Right atrium auricular region (tissue), 2 donors: ENCODE measurements at places on chromosomes 2 and 18.

DNA sequence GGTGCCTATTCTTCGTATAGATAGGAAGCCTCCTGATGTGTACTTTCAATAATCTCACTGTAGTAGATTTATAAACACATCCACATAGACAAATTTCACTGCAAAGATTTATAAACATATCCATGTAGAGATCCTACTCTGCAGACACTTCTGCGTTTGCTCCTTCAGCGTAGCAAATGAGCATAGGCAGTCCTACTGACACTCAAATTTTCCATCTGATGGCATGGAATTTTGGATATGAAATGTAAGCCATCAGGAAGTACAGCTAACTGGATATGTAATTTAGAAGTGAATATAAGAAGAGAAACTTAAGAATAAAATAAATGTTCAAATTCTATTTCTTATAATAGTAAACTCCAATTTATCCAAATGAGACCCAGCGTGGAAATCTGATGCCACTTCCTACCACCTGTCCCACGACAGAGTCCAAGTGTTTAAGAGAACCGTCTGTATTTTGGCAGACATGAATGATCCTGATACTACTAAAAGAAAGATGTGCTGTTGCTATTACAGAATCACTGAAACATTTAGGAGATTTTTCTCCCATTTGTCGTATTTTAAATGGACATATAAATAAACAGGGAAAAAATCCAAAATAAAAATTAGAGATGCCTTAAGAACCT, 86.0 kb downstream of the DTNA start:
- no peak for DNase-seq

DNA sequence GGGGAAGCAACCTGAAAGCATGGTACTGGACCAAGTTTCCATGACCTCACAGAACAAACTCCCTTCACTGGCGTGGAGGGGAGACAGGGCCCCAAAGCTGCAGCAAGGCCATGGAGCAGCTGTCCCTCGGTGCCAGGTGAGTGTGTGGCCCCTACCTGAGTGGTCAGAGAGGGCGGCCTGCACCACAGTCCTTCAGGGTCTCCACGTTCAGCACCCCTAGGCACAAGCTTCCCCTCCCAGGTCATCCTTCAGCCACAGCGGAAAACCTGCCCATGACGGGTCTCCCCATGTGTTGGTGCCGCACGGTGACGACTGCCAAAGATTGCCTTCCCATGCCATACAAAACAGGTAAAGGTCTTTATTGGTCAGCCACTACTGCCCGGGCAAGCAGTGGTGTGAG, 201.6 kb downstream of the MGAT5 start:
- no peak for DNase-seq

GRCh38 chr2:42796427-42797248, 4.3 kb upstream of the HAAO start:
- DNase-seq: no peak

- no peak for DNase-seq
Observed at GRCh38 chr2:164760179-164760578, 81.4 kb downstream of the COBLL1 start.

- peak; percentile 81 for DNase-seq
Observed at GRCh38 chr2:24083567-24084385, 858 bp downstream of the TP53I3 start.

DNA sequence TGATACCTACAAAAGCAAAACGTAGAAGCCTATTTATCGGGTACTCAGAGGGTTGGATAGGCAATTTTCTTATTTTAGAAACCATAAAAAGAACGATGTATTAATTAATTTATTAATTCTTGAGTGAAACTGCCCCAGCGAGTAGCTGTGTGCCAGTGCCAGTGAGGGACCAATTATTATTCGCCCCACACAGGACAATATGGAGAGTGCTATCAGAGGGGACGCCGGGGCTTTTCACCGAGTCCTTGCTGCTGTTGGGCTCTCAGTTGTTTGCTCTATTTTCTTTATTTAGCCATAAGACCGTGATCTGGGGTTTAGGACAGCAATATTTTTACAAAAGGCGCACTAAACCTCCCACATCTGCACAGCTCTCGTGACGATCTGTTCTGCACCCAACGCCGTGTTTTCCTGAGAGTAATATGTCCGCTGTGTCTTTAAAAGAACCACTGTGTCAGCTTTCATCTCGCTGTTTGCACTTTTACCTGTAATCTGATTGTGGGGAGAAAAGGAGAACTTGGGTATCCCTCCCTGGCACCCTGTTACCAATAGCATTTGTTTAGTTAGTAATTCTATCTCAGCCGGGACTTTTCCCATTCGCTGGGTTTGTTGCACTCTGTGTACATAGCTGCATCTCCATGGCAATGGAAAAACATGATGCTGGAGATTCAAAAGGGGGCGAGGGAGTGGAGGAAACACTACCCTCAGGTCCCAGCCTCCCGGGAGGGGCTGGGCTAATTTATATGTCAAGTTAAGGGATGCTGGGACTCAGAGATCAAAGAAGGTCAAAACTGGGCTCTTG, 30.1 kb upstream of the ZNF516 start:
- DNase-seq: no peak

GRCh38 chr2:151237422-151238025, 24.1 kb downstream of the RBM43 start:
- DNase-seq: no peak

GRCh38 chr2:38997781-38998180, 108.1 kb downstream of the ARHGEF33 start:
- no peak for DNase-seq

DNA sequence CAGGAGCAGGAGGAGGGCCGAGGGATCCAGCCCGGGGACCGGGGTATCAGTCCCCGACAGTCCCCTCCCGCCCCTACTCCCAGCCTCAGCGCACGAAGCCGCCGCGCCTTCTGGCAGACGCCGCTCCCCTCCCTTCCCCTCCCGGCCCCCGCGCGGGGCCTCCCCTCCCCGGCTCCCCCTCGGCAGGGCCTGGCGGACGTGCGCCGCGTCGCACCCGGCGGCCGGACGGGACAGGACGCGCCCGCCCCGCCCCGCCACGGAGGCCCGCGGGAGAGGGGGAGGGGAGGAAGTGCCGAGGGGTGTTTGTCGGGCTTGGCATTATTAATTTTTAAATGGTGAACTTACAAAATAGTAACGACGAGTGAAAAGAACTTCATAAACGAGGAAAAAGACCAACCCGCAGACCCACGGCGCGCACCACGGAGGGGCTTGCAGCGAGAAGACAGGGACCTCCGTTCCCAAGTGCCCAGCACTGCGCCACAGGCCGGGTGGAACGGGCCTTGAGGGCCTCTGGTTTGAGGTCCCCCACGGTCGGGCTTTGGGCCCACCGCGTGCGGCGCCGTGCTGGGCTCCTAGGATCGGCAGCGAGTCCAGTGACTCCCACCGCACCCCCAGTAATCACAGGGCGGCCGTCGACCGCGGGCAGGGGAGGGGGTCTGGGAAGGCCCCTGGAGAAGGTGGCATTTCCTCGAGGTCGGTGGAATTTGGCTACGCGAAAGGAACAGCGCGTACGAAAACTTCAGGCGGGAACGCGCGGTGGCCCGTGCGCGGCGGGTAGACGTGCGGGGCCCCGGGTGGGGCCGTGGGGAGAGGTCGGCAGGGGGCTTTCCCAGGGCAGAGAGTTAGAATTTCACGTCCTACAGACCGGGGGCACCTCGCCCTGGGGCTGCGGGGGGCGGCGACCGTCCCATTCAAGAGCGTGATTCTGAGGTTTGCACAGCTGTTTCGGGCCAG, 954 bp upstream of the CTDSP1 start:
- peak; percentile 80 for DNase-seq

- DNase-seq: no peak
Observed at GRCh38 chr2:62142054-62142453, 53.9 kb upstream of the B3GNT2 start.

DNA sequence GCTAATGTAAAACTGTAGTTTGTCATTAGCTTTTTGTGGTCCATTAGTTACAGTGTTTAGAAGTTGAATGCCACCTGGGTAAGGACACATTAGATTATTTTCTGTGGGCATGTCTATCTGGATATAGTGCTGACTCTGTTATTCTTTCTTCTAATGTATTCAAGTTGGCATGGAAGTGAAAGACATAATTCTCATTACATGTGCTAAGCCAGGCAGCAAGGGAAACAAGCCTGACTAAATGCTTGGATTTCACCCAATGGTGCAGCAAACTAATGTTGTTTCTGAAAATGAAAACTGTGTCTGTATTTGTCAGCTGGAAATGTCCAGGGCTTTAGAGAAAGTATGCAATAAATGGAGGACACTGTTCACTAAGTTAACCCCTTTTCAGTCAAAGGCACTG, 100.7 kb downstream of the NUP35 start:
- DNase-seq: no peak

DNA sequence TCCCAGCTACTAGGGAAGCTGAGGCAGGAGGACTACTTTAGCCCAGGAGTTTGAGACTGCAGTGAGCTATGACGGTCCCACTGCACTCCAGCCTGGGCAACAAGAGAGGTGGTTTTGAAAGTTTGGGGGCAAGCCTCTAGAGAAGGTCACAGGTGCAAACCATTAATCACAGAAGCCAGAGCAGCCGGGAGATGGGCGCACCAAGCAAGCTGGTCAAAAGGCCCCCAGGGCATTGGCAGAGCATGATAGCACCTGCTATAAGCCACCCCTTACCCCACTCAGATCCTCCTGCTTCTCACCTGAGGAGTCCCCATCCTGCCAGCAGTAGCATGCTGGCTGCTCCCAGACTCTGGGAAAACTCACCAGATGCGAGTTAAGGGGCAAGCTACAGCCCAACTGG, 116.1 kb upstream of the RAB12 start:
- DNase-seq: no peak

DNA sequence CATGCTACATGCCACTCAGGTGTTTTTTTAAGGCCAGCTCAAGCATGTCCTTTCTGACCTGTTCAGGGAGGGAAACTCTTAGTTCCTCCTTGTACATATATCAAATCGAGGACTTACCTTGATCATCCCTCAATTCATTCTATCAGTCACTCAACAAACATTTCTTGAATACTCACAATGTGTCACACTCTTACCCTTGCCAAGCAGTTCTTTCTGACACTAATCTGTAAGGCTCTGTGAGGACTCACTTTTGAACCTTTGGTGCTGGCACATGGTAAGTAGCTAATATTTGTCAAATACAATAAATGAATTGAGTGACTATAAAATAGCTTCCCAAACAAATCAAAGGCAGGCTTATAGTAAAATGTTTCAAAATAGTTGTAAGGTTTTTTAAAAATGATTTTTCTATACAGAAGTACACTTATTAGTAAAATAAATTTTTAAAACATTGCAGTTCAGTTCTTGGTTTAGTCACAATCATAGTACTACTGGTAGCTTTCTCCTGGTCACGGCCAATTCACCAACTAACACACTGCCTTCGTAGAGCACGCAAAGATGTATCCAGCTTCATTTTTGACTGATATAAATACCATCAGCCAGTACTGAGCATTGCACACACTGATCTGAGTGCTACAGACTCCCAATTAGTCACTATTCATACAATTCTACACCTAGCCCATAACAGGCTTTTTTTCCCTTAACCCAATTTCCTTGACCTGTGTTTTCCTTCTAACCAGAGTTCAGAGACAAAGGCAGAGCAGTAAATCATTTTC, 50.9 kb downstream of the ZEB2 start:
- no peak for DNase-seq

GRCh38 chr2:145206496-145207281, 686.8 kb upstream of the ZEB2 start:
- DNase-seq: no peak

DNA sequence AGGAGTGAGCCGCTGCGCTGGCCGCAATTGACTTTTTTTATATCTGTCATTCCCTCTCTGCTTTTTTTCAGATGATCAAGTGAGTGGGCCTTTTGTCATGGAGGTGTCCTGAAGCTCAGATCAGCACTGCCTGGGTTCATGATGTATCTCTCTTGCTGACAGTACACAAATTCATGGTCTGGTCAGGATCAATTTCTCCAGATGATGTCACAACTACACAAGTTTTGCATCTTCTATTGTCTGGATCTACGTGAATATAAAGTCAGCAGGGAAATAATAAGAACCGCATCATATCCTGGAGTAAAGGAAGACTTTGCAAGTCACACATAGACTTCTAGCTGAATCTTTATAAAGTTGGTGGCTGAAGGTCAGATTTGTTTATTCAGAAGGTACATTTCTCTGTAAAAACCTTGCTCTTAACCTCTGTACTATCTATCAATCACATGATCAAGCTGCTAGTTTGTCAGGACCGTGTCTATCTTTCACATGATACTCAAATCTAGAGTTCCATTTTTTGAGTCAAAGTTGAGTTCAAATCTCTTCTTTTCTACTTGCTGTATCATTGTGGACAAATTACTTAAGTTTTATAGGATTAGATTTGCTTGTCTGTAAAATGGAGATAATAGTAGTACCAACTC, 13.1 kb upstream of the CD28 start:
- DNase-seq: no peak

- no peak for DNase-seq
Observed at GRCh38 chr2:150165442-150165841, 322.0 kb downstream of the RND3 start.

- DNase-seq: peak; percentile 71
Observed at GRCh38 chr2:176491172-176491904, 222.1 kb downstream of the MTX2 start.

- DNase-seq: peak; percentile 72
Observed at GRCh38 chr2:12501469-12502158, 215.1 kb upstream of the TRIB2 start.

DNA sequence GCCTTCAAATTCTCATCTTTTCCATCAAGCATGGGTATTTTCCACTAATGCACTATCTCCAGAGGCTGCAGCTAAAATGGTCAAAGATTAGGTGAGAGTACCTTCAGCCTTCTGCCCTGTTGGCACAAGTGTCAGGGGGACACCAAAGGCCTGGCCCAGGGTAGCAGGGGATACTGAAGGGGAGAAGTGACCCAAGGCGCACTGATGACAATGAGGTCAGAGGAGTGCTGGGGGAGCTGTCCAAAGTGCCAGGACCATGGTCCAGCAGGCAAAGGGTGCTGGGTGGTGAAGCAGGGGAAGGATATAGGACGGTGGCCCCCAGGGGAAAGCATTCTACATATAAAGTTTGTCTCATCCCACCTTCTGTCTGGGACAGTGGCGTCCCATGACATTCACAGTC, 303.4 kb downstream of the SMAD2 start:
- no peak for DNase-seq

GRCh38 chr18:44736664-44737380, 56.1 kb downstream of the SETBP1 start:
- no peak for DNase-seq

DNA sequence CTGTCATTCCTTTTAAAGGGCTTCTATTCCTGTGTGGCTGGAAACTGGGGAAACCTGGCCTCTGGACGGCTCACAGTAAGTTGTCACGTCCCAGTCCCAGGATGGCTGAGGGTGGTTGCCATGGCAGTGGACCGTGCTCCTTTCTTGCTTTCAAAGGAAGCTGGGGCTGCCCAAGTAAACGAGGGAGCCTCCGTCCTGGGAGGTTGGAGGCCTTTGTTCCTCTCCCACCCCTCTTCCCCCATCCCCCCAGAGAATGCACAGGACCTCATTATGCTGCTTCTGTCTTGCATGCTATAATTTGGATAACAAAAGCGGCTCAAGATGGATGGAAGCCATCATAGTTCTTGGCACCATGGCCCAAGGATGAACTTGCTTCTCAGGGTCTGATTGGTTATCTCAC, 325.5 kb upstream of the HS6ST1 start:
- peak; percentile 18 for DNase-seq
